ENCODE measurements at places on chromosomes 5 and 9.

DNA sequence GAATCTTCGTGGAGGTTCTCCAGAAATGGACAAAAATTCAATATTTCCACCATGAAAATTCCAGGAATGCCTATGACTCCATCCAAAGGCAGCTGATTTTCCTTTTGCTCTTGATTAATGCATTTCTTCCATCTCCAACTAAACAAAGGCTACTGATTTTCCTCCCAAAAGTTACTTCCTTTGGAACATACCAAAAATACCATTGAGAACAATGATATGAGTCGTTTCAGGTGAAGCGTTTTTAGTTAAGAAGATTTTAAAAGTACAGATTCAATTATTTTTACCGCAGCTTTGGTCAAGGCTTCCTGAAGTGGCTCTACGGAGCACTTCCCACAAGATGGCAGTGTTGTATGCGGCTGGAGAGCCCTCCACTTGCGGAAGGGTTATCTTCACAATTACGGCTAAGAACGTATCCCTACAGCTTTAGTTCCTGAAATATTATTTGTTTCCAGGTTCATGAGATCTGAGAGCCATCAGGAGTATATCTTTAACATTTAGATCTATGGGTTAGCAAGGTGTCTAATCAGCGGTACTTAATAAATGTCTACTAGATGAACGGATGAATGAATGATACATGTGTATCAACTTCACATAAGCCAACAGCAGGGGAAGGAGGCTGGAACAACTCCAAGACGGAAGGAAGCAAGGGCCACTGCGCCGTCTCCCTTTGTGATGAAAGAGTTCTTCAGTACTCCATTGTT lies 35.9 kb upstream of the ARSB start:
- peak; percentile 55 for DNase-seq

DNA sequence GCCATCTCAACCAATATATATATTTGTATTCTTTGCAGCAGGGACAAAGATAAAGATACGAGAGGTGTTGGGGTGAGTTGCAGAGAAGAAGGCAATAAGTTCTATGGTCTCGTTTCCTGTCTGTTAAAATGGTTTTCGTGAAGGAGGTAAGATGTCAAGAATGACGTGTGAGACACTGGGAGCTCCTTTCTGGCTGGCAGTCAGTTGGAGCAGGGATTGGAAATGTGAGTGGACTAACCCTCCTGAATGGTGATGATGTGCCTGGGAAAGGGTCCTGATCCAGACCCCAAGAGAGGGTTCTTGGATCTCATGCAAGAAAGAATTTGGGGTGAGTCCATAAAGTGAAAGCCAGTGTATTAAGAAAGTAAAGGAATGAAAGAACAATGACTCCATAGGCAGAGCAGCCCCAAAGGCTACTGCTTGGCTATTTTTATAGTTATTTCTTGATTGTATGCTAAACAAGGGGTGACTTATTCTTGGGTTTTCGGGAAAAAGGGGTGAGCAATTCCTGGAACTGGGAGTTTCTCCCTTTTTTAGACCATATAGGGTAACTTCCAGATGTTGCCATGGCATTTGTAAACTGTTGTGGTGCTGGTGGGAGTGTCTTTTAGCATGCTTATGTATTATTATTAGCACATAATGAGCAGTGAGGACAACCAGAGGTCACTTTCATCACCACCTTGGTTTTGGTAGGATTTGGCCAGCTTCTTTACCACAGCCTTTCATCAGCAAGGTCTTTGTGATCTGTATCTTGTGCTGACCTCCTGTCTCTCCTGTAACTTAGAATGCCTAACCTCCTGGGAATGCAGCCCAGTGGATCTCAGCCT lies 53.7 kb downstream of the SPATA31C2 start:
- no peak for DNase-seq

- no peak for DNase-seq
Observed at GRCh38 chr5:45694255-45694814, 1.8 kb downstream of the HCN1 start.

DNA sequence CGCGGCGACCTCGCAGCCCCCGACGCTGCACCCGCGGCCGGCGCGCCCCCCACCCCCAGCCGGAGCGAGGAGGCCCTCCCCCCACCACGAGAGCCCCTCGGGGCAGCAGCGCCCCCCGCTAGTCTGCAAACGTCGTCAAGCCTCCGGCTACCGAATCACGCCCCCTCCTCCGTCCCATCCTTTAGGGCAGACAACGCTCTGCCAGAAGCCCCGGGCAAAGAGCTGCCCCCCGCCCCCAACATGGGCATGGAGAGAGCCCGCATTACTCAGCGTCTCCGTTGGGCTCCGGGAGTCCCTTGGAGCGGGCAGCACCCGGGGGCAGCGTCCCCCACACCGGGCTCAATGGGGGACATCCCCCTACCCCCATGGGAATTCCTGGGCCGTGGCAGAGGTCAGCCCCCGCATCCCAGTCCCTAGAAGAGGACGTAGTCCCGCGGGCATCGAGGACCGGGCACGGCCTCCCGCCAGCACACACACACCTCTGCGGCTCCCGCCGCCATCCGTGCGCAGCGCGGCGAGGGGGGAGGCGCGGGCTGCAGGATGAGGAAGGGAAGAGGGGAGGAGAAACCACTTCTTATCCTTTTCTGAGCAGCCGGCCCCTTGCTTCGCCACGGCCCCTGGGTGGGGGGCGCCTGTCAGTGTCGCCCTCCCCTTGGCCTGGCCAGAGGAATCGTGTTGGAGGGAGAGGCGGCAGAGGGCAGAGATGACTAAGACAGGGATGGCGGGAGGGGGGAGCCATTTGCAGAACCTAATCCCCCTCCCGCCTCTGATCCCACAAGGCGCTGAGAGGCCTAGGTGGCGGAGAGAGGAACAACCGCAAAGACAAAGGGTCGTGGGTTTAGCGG lies 750 bp downstream of the DNM1 start:
- DNase-seq, result no peak

- DNase-seq, result no peak
Observed at GRCh38 chr9:76516871-76517270, 57.9 kb downstream of the GCNT1 start.

GRCh38 chr5:171422902-171423663 lies 3.6 kb downstream of the FGF18 start:
- no peak for DNase-seq

DNA sequence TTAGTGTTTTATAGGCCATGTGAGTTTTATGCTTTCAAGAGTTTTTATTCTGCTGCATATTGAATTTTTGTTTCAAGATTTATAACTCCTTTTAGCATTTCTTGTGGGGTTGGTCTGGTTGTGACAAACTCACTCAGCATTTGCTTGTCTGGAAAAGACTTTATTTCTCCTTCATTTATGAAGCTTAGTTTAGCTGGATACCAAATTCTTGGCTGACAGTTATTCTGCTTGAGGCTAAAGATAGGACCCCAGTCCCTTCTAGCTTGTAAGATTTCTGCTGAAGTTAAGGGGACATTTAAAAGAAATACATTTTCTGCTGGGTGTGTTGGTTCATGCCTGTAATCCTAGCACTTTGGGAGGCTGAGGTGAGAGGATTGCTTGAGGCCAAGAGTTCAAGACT lies 36.8 kb downstream of the IQGAP2 start:
- no peak for DNase-seq

DNA sequence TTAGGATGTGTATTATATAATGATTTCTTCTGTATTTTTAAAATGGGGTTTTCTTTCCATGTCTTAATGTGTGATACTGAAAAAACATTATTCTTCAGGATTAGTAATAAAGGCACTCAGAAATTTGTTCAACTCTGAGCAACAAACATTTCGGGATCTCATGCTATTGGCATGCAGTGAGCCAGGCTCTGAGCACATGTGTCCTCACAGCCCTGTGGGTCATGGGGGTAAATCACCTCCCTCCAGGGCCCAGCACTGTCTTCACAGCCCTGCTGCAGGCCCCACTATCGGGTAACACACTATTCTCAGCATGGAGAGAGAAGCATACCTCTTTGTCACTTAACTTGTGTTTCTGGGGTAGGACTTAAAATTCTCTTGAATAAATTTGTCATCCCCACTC lies 14.0 kb downstream of the TMEM174 start:
- no peak for DNase-seq

DNA sequence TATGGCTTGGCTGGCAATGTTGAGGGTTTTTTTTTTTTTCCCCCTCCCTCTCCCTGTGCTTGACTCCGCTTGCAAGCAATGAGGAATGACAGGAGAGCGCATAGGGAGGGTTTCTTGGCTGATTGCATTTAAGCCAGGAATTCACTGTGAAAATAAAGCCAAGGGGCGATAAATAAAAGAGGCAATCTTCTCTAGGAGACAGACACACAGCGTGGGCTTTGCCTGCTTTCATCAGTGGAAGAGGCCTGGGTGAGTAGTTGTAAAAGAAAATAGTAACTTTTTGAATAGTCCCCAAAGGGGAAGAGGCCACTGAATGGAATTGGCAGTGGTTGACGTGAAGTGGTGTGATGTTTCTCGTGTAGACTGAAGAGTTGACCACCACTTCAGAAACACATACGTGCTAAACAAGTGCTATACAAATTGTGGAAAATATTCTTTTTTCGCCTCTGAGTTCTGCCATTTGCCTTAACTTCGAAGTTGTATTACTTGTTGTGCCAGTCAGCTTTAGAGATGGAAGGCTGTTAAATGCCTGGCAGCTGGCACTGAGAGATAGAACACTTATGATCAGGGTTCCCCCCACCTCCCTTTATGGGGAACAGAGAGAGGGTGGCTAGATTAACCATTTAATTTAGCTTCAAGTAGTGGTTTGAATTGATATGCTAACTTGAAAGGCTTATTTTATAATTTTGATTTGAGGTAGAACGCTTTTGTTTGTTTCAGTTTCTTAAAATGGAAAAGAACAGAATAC lies 3.0 kb downstream of the ZSWIM6 start:
- DNase-seq, result no peak

- DNase-seq, result no peak
Observed at GRCh38 chr5:72855821-72856220, 39.4 kb downstream of the TNPO1 start.

- no peak for DNase-seq
Observed at GRCh38 chr9:74078647-74079046, 418.5 kb upstream of the RORB start.

- DNase-seq, result peak; percentile 15
Observed at GRCh38 chr5:31270396-31270795, 76.9 kb downstream of the CDH6 start.

DNA sequence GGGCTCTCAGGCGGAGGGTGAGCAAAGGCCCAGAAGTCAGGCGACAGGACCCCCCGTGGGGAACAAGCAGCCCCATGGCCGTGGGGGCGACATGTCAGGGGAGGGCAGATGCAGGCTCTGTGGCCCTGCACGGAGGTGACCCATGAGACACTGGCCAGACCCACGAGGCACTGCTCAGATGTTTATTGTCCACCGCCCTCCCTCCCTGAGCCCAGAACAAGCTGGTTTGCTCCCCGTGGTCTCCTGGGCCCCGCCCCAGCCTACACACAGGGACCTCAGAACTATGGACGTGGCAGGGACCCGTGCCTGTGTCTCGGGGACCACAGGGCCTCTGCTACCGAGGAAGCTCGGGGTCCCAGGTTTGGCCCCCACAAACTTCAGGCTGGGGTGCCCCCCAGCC lies 1.9 kb downstream of the FUT7 start:
- DNase-seq, result peak; percentile 54

GRCh38 chr9:122393284-122393983 lies 22.6 kb downstream of the PTGS1 start:
- DNase-seq, result no peak

- no peak for DNase-seq
Observed at GRCh38 chr5:126351153-126351552, 72.1 kb upstream of the GRAMD2B start.

GRCh38 chr5:81995407-81995806 lies 23.6 kb downstream of the ATG10 start:
- no peak for DNase-seq

DNA sequence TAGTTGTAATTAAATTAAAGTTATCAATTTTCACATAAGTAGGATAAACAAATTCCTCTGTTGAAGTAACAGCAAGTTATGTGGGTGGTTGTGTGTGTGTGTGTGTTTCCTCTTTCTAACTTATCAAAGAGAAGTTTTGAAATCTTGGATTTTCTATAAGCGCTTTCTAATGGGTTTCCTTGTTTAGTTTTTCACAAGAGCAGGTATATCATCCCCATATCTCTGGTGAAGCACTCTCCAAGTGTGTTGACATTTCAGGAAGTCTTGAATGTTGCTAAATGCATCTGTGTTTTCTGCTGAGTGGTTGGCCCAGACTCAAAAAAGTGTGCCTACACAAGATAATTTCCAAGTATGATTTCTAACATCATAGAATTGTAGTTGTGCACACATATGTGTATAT lies 43.3 kb downstream of the PRDM6 start:
- DNase-seq, result no peak

- no peak for DNase-seq
Observed at GRCh38 chr5:11918463-11919045, 14.3 kb upstream of the CTNND2 start.

GRCh38 chr5:131810510-131811249 lies 13.9 kb upstream of the FNIP1 start:
- DNase-seq, result peak; percentile 6

GRCh38 chr5:54547711-54548250 lies 30.2 kb downstream of the SNX18 start:
- no peak for DNase-seq

GRCh38 chr9:69120380-69121154 lies 53.5 kb upstream of the TJP2 start:
- peak; percentile 12 for DNase-seq

GRCh38 chr9:114591291-114591787 lies 3.8 kb downstream of the ATP6V1G1 start:
- peak; percentile 16 for DNase-seq

GRCh38 chr5:178431063-178431781 lies 159.0 kb downstream of the COL23A1 start:
- no peak for DNase-seq

DNA sequence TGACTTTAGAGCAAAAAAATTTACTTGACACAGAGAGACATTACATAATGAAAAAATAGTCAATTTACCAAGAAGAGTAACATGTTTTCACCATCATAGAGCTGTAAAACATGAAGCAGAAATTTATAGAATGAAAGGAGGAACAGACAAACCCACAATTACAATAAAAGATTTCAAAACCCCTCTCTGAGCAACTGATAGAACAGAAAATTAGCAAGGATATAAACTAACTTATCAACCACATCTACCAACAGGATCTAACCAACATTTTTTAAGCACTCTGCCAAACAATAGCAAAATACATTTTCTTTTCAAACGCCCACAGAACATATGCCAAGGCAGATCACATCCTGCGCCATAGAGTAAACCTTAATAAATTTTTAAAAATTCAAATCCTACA lies 17.9 kb downstream of the SLCO4C1 start:
- no peak for DNase-seq

- no peak for DNase-seq
Observed at GRCh38 chr5:43046474-43046873, 6.4 kb upstream of the ANXA2R start.

All from activated CD4-positive, alpha-beta T cell treated with anti-CD3 and anti-CD28 coated beads, Interleukin-2, Interleukin-6, amounts not matched to agents 100 ng/mL and 50 ng/mL, durations not matched to agents 16 hours and 8 hours (primary cell).